ENCODE measurements at places on chromosomes 2 and 18.
A peak's percentile ranks its signal among the peaks of the same experiment; 100 is the strongest.

DNA sequence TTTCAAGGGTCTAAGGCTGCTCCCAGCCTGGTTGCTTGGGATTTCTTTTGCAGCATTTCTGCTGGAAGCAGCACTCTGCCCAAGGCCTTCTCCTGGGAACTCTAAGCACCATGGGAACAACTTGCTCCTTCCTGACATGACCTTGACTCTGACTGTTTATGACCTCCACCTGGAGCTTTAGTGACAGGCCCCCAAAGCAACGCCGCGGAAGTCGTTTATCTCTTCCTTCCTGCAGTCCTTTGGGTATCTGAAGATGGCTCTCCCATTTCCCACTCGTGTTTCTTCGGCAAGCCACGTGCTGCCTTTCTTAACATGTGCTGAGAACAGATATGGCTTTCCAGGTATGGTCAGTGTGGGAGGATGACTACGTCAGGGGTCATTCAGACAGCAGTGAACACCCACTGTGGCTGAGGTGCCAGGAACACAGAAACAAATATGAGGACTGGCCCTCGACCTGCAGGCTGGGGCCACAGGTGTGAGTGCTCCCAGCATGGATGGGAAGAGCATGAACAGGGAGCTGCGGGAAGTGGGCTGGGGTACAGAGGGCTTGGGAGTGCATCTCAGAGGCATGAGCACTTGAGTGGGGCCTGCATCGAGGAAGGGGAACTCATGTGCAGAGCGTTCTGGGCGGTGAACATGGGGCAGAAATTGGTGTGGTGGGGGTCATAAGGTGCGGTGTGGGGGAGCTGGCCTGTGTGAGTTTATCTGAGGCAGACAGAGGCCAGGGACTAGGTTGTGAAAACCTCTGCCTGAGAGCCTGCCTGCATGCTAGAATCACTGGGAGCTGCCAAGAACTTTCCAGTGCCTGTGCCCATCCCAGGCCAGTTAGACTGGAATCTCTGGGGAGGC is 140.5 kb downstream of the TSN start:
- DNase-seq, result no peak

- no peak for DNase-seq
These were observed 964.1 kb upstream of the NXPH2 start for GRCh38 chr2:139744273-139744672.

DNA sequence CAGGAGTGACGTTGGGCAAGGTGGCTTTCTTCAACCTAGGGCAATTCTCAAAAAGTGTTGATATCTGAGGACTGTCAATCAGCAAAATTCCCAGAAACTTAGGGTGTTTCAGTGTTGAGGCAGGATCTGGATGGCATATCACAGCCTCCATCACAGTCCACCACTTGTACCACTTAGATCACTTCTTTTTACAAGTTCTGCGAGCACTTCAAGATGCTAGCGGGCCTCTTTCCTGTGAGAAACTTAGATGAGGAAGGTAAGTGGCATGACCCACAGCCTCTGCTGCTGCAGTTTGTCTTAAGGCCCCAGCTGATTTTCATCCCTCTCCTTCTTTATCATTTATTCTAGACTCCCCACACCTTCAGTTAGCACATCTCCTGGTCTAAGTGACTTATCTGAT is 295.4 kb upstream of the ZNF521 start:
- DNase-seq, result no peak

DNA sequence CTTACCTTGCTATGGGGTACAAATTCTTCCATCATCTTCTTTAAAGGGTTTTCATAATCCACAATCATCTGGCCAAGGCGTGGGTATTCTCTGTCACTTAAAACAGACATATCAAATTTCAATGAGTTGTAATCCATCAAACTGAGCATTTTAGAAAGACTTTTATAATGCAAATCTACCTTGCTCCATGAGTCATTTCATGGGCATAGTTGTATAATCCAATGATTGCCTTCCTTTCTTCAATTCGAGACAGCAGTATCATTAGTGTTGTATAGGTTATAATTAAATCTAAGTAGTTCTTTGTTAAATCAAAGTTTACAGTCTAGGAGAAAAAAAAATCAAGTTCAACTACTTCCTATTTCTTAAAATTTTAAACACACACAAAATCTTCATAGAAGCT is 36.3 kb downstream of the NCKAP1 start:
- no peak for DNase-seq

- DNase-seq, result no peak
These were observed 301.4 kb downstream of the NR4A2 start for GRCh38 chr2:156031121-156031520.

DNA sequence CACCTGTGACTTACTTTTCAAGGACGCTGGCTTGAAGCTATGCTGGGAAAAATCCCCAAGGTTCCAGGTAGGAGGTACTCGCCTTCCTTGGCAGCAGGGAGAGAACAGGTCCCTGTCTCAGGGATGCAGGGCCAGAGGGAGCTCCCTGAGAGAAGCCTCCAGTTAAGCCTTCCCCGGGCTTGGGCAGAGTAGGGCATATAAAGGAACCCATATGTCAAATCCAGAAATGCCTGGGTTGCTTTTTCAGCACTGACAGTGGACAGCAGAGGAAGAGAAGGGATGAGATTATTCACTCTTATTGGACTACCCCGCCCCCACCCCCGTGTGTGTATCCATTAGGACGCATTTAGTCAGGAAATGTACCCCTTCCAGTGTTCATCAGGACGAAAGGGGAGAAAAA is 89.3 kb upstream of the TEX51 start:
- no peak for DNase-seq

- no peak for DNase-seq
These were observed 1.5 kb downstream of the SMCHD1 start for GRCh38 chr18:2656981-2657512.

DNA sequence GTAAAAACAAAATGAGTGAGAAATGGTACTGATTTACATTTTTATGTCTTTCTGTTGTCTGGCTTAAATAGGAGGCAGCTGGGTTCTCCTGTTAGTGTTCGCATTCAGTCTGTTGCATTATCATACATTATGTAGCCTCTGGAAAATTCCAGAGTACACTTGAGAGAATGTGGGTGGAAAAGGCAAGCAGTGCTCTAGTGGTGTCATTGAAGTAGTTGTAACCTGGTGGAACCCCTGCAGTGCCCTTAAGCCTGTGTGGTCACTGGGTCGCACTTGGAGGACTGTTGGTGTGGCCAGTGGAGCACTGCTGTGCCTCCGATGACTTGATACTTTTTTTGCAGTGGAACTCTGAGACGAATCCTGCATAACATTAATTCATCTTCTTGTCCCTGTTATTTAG is 52.4 kb downstream of the USP14 start:
- no peak for DNase-seq

- no peak for DNase-seq
These were observed 677 bp upstream of the SMAD4 start for GRCh38 chr18:51029378-51029693.

GRCh38 chr2:159715451-159715850 is 3.1 kb downstream of the MARCHF7 start:
- no peak for DNase-seq

- no peak for DNase-seq
These were observed 53.1 kb upstream of the ABCA12 start for GRCh38 chr2:215191477-215191876.

- no peak for DNase-seq
These were observed 47.3 kb upstream of the FZD7 start for GRCh38 chr2:201986463-201986735.

GRCh38 chr2:197782126-197782525 is 3.0 kb downstream of the BOLL start:
- DNase-seq, result no peak

GRCh38 chr2:72386288-72386687 is 238.6 kb upstream of the CYP26B1 start:
- DNase-seq, result no peak

- no peak for DNase-seq
These were observed 9.7 kb upstream of the IL1RN start for GRCh38 chr2:113117541-113118262.

- no peak for DNase-seq
These were observed 780.0 kb downstream of the CNTNAP5 start for GRCh38 chr2:124805060-124805459.

DNA sequence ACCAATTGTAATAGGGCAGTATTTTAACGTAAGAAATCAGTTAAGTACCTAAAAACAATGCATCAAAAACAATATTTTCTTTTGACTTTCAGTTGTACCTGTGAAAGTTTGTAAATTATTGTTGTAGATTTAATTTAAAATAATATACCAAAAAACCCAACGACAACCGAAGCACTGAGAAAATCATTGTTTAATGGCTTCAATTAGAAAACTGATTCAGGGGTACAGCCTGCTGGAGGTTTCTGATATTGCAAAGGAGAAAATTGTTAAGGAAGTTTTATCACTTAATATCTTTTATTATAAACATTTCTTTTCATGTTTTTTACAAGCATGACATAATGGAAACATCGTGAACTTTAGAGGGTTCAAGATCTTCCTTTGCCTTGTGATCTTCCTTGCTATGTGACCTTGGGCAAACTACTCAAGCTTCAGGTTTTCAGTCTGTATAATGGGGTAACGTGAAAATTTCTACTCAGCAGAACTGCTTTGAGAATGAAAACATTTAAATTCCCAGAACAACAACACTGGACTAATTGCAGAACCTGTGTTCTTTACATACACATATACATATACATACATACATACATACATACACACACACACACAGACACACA is 76.3 kb upstream of the GLS start:
- DNase-seq, result peak; percentile 28

GRCh38 chr18:23853448-23854195 is 160.9 kb upstream of the TTC39C start:
- no peak for DNase-seq

DNA sequence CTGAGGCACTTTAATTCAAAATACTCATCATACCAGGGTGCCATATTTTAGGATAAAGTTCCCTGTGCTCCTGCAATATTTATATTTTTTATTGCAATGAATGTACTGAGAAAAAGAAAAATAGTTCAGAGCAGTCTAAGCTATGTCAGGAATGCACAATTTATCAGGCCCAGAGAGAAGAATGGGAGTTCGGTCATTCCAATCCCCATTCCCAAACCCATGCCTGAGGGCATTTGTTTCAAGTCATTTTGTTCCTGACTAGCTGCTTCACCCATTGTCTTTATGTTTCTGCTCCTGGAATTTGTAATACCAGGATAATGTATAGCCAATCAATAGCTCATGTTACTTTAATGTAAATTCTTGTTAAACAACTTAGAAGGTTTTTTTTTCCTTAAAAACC is 24.4 kb upstream of the FTCDNL1 start:
- DNase-seq, result no peak

DNA sequence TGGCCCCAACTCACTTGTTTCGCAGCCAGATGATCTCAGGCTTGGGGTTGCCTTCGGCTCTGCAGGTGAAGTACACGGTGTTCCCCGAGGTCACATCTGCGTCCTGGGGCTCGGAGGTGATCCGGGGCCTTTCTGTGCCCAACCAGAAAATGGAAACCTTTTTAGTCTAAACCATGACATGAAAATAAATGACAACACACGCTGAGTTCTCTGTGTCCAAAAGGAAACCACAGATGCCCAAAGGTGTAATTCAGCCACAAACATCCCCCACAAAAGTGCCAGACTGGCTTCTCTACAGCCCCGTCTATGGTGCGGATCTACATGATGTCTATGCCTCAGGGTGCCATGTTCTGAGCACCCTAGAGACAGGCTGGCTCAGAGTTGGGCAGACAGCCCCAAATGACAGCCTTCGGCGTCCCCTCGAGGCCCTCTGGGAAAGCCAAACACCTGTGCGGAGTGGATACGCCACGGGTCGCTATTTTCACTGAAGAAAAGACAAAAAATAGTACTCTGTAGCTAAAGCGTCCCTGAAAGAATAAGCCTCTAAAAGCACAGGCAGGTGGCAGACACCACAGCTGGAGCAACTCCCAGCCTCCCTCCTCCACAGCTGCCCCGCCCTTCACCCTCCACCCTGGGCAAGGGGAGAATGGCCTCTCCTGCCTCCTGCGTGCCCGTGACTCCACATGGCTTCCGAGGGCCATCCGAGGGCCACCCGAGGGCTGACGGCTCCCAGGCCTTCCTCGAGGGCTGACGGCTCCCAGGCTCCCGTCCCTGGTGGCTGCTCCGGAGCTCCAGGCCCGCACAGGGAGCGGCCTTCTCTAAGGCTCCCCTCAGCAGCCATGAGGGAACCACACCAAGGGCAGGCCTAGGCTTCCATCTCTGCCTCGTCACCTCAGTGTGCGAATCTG is 67.1 kb downstream of the PXDN start:
- no peak for DNase-seq

DNA sequence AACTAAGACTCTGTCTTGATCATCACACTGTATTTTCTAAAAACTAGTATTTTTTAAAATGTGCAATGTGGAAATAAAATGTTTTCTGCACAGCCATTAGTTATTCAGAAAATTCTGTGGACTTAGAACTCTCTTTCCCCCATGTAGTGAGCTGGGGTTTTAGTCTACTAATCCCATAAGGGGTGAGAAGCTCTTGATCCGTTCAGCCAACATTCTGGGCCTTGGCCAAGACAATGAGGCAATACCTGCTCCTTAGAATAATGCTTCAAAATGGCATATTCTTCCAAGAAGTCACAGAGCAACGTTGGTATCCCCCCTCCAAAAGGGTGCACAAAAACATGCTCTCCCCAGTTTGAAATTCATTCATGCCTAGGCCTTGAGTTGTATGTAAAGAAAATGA is 4.0 kb downstream of the REEP1 start:
- no peak for DNase-seq

GRCh38 chr2:45983213-45983612 is 314.0 kb upstream of the EPAS1 start:
- no peak for DNase-seq

Measured in CD4-positive, alpha-beta T cell treated with Interleukin-12 subunit alpha and Interleukin-12 subunit beta, for 1 hour (primary cell).